ENCODE measurements at places on chromosomes 3 and 15.

- peak overlapping the region; percentile 60 for H3K27ac ChIP-seq
- H3K4me1 ChIP-seq, result peaks cover 53% of the 10 kb centered on the region
- no peak for DNase-seq
- no peaks in the 10 kb centered on the region for H3K27me3 ChIP-seq
- H3K36me3 ChIP-seq, result no peaks in the 10 kb centered on the region
Observed at GRCh38 chr3:39271363-39271914, 8.4 kb downstream of the CX3CR1 start.

DNA sequence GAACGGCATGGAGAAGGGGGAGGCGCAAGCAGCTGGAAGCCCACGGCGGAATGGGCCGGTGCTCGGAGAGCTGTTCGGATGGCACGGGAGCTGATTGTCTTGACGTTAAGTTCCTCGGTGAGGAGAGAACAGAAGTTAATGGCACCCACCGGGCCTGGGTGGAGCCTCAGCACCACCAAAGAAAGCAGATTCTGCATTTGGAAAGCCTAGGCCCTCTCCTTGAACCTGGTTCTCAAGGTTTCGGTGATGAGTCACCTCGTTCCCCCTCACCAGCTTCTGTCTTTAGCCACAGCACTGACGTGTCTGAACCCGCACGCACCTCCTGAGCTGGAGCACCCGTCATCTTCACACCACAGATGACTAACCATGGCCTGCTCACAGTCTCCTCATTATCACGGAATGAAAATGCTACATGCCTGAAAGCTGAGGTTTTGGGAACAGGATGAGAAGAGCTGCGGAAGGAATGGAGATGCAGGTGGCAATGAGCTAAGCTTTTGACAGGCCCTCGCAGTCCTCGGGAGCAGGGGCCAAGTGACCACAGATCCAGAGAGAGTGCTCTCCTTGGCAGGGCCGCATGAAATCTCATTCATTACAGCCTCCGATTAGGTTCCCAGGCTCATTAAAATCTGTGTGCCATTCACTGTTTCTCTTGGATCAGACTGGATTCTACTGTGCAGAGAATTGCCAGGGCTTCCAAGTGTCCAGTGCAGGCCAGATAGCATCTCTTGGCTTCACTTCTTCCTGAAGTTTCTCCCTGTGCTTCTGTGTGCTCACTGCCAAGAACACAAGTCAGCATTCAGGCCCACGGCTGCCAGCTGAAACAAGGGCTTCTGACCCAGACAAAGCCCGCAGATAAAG, 96.3 kb upstream of the DLG1 start:
- H3K27me3 ChIP-seq, result peaks cover 4% of the 10 kb centered on the region
- DNase-seq, result peak; percentile 41
- no peak overlapping the region for H3K4me3 ChIP-seq
- no peaks in the 10 kb centered on the region for H3K4me1 ChIP-seq

DNA sequence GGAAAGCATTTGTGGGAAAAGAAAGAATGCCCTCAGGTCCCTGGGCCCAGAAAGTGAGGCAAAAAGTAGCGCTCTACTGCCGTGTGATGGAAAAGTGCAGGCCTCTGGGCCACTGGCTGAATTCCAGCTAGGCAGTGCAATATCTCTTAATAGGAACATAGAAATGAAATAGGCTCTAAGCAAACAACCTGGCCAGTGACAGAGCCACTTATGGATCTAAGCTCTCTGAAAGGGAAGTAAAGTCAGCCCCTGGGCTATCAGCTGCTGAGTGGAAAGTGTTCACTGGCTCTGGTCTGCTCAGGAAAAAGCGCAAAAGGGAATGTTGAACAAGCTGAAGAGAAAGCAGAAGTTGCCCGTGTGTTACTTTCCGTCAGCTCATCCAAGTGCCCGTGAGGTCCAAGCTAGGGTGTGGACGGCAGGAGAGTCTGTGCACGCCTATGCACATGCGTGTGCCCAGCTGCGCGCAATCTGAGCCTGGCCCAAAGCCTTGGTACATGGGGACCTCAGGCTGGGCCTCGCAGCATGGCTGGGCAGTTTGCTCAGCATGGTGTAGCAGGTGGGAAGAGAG, 74.0 kb upstream of the RAD18 start:
- DNase-seq, result no peak
- no peak overlapping the region for H3K27ac ChIP-seq
- no peak overlapping the region for H3K4me3 ChIP-seq
- H3K36me3 ChIP-seq, result no peaks in the 10 kb centered on the region

DNA sequence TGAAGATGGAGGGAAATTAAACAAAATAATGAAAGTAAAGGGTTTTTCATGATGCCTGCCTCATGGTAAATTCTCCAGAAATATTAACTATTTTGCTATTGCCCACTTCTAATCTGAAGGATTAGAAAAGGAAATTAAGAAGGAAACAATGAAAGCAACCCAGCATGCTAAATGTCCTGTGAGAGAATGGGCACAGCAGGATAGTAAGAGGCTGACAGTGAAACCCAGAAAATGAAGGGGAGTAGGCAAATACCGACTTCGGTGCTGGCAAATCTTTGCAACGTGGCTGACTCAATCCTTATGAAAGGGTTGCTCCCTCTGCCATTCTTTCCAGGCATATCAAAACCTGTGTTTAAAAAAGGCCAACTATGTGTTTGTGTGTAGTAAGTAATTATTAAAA, 147.5 kb upstream of the SYNPR start:
- no peaks in the 10 kb centered on the region for H3K27me3 ChIP-seq
- no peaks in the 10 kb centered on the region for H3K4me1 ChIP-seq
- H3K36me3 ChIP-seq, result no peaks in the 10 kb centered on the region
- no peak overlapping the region for H3K27ac ChIP-seq
- DNase-seq, result no peak

GRCh38 chr15:69939513-69940440, 157.9 kb downstream of the TLE3 start:
- H3K36me3 ChIP-seq, result no peaks in the 10 kb centered on the region
- H3K4me3 ChIP-seq, result no peak overlapping the region
- DNase-seq, result no peak
- H3K27ac ChIP-seq, result no peak overlapping the region
- H3K27me3 ChIP-seq, result no peaks in the 10 kb centered on the region

All from spleen (tissue), 13 donors.